ENCODE measurements at places on chromosomes 7 and 10.

DNA sequence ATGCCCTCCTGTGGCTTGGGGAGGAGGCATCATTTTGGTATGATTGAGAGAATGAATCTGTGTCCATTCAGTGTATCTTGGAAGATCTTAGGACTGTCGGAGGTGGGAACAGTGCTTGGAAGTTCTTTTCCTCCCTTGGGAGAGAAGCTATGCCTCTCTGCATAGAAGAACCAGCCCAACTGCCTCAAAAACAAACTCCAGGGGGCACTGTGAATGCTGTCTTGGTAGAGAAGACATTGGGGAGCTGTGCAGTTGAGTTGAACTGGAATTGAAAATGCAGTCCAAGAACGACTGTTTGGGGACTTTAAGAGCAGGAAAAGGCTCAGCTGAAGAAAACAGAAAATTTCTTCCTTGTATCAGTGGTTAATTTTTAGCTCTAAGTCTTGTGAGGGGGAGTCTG is 4.9 kb upstream of the GJD4 start:
- no peak for DNase-seq

DNA sequence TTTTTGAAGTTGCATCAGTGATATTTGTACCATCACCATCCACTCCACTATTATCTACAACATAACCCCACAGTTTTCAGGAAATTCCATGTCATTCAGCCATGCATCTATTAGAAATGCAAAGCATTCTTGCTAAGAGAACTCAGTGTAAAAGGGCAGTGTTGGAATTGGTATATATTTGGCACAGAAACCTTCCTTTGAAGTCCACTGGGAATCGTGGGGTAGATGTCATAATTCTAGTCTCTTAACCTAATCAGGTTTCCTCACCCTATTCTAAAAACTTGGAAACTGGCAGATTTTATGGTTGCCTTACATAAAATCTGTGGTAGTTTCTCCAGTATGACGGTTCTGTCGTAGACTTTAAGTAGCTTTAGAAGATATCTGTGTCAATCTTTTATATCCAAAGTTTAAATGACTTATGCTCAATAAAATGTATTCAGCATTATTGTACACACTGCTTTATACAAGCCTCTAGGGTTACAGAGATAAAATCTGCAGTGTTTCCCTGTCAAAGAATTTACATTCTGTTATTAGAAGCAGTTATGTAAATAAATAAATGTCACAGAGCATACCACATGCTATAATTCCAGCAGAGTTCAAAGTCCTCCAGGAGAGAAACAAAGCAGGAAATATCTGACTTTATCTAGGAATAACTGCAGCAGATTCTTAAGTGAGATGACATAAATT is 704.4 kb upstream of the CELF2 start:
- DNase-seq: no peak

GRCh38 chr10:36608251-36608650 is 517.1 kb upstream of the ANKRD30A start:
- no peak for DNase-seq

- no peak for DNase-seq
Observed at GRCh38 chr10:7484456-7485243, 73.8 kb upstream of the SFMBT2 start.

DNA sequence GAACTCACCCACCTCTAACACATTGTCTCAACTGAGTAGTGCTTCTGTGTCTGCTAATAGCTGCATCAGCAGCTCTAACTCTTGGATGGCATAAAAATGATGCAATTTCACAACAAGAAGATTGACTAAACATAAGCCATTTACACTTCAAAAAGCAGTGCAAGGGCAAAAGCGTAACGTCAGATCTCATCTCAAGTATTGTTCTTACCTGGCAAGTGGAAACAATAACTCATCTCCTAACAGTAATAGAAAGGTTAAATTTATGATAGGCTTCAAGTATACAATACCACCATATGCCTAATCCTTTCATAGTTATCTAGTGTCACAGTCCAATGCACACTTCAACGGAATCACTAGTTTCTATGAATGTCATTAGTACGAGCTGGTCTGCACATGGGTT is 14.8 kb downstream of the TPK1 start:
- no peak for DNase-seq

DNA sequence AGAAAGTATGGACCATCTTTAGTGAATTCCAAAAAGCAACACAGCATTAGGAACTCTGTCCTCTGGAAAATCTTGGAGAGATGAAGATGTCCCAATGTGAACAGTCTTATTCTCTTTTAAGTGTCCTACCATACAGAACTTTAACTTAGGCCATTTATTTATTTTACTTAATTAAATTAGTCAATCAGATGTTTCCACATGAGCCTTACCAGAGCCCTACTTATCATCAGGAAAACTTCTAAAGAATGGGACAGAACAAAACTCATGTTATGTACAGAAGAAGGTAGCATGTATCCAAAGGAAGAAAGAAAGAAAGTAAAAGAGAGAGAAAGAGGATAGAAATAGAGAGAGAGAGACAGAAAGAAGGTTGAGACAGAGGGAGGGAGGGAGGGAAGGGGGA is 276.4 kb downstream of the ETV1 start:
- DNase-seq: no peak

GRCh38 chr7:122942059-122942458 is 53.4 kb downstream of the TAS2R16 start:
- no peak for DNase-seq
